Stimulated activated CD4-positive, alpha-beta T cell treated with anti-CD3 and anti-CD28 coated beads, Interleukin-1b, Interleukin-23, amount 100 ng/mL, for 1 hour (primary cell): ENCODE measurements at places on chromosomes 16 and 17.

DNA sequence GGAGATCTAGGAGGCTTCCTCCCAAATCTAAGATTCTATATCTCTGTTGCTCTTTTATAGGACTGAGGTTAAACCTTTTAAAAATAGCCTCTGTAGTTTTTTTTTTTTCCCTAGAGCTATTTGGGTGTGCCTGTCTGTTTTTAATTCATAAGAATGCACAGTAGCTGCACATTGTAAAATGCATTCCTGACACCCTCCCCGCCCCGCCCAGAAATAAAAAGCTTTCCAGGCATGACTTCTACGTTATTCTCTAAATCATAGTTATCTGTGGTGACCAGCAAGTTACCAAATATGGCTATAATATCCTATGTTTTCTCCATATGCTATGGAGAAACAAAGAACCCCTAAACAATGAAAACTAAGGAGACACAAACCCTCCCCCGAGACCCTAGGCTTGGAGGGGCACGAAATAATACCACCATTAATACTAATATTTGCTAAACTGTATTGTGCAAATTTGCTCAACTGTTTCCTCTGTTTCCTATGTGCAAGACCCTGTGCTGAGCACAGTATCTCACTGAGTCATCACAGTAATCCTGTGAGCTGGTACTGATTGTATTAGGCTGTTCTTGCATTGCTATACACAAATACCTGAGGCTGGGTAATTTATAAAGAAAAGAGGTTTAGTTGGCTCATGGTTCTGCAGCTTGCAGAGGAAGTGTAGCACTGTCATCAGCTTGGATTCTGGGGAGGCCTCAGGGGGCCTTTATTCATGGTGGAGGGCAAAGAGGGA lies 388.3 kb downstream of the CA10 start:
- DNase-seq: no peak

- no peak for DNase-seq
Measured at GRCh38 chr16:49422896-49423295, 49.3 kb downstream of the C16orf78 start.

DNA sequence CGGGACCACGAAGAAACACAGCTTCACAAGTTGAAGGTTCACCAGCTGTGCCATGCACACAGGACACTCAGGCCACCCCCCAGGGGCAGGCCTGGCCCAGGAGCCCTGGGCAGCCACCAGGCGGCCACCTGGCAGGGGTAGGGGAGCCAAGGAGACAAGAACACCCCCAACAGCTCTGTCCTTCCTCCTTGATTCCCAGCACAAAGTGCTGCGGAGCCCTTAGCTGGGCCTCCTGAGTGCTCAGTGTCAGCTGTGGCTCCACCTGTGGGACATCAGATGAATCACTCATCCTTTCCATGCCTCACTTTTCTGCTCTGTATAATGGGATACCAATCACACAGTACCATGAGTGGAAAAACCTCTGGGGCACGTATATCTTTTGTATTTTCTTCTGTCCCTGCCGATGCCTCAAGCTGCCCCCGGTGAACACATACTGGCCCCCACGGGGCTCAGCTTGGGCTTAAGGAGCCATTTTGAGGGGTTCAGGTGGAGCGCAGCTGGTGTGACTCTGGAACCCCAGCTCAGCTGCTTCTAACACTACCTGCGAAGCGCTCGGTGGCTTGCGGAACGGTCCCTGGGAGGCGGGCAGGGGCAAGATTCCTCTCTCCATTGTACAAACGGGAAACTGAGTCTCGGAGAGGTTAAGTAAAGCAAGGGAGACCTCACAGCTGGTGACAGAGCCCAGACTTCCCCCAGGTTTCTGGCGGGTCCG lies 12.0 kb downstream of the GALK1 start:
- DNase-seq: no peak

DNA sequence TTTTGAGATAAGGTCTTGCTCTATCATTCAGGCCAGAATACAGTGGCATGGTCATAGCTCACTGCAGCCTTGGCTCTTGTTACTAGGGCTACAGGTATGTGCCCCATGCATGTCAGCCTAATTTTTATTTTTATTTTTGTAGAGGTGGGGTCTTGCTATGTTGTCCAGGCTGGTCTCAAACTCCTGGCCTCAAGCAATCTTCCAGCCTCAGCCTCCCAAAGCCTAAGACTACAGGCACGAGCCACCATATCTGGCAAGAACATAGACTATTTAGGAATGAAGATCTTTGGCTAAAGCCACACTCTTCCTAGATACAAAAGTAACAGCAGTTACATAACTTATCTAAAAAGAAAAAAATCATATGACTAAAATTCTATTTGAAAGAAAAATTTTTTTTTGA lies 15.6 kb upstream of the DDX19A start:
- no peak for DNase-seq

DNA sequence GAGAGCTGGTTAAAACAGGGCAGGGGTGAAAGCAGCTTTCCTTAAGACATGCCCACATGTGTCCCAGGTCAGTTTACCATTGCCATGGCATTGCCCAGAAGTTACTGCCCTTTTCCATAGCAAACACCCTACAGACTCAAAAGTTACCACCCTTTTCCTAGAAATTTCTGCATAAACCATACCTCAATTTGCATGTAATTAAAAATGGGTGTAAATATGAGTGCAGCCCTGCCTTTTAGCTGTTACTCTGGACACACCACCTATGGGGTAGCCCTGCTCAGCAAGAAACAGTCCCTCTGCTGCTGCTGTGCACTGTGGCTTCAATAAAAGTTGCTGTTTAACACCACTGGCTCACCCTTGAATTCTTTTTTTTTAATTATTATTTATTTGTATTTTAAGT lies 168.5 kb upstream of the C16orf82 start:
- DNase-seq: no peak

GRCh38 chr16:29996766-29997250 lies 767 bp downstream of the INO80E start:
- no peak for DNase-seq

DNA sequence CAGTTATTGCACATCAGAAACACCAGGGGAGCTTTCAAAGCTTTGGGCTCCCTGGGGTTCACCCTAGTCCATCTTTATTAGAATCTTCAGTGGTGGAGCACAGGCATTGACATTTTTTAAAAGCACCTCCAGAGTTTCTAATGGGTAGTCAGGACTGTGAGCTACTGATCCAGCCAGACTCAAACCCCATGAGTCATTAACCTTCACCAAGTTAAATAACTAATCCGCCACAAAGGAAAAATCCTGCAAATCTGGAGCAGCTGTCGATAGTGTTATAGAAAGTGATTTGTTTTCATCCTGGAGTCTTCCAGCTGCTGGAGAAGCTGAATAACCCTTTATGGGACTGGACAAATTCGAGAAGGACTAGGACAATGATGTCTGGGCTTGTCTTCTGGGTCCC lies 93.2 kb upstream of the PIRT start:
- no peak for DNase-seq

GRCh38 chr16:74591876-74592650 lies 14.9 kb downstream of the GLG1 start:
- DNase-seq: no peak

GRCh38 chr16:16120382-16121184 lies 102.7 kb downstream of the ABCC6 start:
- DNase-seq: no peak

- no peak for DNase-seq
Measured at GRCh38 chr17:20825539-20825938, 217.3 kb downstream of the USP22 start.

DNA sequence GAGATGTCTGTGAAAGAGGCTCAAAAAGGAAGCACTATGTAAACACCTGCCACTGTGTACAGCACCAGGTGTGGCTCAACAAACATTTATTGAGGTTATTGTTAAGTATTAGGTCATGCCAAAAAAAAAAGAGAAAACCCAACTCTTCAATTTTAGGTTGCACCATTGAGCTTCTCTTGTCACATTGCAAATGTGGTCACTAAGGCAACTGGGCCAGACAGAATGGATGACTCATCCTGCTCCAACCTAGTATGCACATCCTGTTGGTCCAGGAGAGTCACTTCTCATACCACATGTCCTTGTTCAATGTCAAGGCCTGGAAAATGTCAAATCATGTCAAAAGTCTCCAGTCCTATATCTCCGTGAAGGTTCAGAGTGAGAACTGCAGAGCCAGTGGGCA lies 25.0 kb downstream of the HOXB1 start:
- DNase-seq: no peak

DNA sequence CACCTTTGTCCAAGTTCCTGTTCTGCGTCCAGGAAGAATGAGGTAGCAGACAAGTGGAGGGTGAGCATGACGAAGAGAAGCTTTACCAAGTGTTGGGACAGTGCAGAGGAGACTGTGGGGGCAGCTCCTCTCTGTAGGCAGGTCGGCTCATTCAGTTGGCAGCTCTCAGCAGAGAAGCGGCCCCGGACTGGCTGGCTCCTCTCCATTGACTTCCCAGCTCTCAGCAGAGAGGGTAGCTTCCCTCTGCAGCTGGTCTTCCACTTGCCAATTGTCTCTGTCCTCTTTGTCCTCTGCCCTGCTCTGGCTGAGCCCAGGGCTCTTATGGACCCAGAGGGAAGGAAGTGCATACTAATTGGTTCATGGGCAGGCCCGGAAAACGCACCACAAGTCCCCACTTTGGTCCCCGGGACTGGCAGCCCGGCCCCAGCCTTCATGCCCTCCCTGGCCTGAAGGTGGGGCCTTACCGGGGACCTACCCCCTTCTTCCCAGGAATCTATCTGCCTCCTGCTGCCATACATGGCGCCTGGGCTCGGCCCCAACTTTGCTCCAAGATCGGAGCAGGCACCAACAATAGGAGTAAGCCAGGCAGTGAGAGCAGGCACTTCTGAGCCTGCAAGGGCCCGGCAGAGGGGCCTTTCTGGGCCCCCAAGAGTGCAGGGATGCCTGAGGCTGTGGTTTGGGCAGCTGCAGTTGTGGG lies 10.1 kb downstream of the KCTD5 start:
- no peak for DNase-seq

- DNase-seq: no peak
Measured at GRCh38 chr16:67461600-67462278, 19.2 kb downstream of the ATP6V0D1 start.

DNA sequence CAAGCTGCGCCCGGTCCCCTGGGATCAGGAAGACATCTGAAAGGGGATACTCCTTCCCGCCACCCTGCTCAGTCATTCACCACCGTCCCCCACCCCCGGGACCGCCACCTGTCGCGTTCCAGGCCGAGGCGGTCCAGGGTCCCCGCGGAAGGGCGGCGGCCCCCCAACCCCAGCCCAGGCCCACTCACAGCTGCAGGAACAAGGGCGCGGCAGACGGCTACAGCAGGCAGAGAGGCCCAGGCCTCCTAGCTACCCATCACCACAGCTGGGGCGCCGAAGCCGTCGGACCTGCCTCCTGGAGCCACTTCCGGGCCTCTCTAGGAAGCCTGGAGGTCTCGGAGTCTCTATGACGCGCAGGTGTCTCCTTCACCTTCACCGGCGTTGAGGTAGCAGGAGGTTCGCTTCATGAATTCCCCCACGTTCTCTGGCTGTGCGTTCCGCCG lies at the start of gene SDR42E1:
TSS of gene SDR42E1 (minus strand) at position 272 of the 443 bp plus-strand sequence. CDS start 10,612 bp downstream, outside the sequence.
- peak; percentile 27 for DNase-seq

DNA sequence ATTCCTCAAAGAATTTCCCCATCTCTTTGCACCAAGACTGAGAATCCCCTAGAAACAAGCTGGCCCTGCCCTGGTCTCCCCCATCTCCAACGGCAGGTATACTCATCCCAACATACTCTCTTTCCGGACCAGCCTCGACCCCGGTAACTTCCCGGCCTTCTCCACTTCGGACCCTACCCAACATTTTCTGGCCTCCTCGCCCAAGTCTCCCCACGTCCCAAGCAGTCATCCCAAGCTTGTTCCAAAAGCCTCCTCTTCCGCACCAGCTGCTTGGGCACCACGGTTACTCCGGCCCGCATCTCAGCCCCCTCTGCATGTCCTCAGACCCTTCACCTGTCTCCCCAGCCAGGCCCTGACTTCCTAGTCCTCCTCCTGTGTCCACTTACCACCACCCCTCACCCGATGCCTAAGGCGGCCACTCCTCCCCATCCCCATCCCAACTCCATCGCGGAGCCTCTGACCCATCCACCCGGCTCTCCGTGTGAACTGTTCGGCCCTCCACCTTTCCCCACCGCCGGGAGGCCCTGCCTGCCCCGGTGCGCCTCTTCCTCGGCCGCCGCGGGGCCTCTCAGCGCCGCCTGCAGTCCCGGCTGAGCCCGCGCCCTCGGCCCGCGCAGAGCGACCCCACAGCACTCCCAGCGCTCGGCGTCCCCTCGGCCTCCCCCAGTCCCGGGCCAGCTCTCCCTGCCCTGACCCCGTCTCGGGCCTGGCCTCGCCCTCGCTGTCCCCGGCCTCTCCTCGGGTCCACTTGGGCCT lies 994 bp downstream of the PITPNA start:
- DNase-seq: no peak

- DNase-seq: no peak
Measured at GRCh38 chr16:51134269-51134812, 16.7 kb downstream of the SALL1 start.

DNA sequence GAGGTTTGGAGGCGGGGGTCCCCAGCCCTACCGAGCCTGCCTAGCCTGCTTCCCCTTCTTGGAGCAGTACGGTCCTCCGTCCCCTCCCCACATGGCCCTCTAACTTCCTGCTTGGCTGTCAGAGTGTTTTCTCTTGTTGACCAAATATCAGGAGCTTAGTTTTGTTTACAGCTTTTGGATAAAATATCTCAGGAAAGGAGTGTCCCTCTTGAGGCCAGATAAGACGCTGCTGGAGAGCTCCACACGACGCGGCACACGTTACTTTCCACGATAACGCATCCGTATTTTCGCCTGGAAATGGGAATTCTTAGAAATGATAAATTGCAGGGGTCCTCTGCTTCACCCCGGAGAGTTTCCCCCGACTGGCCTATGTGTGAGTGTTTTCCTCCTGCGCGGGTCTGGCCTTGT lies 182.9 kb downstream of the MAF start:
- DNase-seq: no peak

- DNase-seq: no peak
Measured at GRCh38 chr17:69236946-69237345, 8.3 kb upstream of the ABCA10 start.

GRCh38 chr17:59746849-59747445 lies 39.5 kb downstream of the VMP1 start:
- no peak for DNase-seq

DNA sequence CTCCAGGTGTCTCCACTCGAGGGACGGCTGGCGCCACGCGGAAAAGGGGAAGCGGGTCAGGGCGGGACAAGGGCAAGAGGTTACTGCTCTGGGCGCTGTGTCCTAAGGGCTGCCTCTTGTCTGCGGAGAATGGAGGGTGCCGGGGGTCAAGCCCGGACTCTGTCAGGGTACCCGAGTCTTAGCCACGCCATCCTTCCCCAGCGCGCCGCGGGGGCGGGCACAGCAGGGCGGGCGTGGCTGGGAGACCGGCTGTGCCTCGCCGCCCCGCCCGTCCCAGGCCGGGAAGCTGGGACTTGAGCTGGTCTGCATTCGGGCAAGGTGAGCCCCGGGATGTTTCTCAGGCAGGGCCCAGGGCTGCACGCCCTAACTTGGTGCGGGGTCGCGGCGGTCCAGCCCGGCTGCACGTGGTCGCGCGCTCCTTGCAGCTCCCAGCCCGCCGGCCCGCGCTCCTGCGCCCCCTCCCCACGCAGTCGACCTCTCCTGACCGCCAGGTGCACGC lies 6.2 kb upstream of the ACTG1 start:
- DNase-seq: no peak

GRCh38 chr17:79214459-79214858 lies 139.8 kb downstream of the ENGASE start:
- no peak for DNase-seq

GRCh38 chr17:29086628-29087332 lies 43.8 kb downstream of the PIPOX start:
- DNase-seq: no peak
